ENCODE measurements at places on chromosomes 3 and 15. TPM values are rescaled to one million over a fixed set of nuclear protein-coding genes. Genes with fewer than 3 reads are reported as not detected.

PATL2 gene
- total RNA-seq = 28.3 TPM

RAB43 gene
- total RNA-seq = 30.6 TPM

AQR gene
- 37.7 TPM for total RNA-seq

DNA sequence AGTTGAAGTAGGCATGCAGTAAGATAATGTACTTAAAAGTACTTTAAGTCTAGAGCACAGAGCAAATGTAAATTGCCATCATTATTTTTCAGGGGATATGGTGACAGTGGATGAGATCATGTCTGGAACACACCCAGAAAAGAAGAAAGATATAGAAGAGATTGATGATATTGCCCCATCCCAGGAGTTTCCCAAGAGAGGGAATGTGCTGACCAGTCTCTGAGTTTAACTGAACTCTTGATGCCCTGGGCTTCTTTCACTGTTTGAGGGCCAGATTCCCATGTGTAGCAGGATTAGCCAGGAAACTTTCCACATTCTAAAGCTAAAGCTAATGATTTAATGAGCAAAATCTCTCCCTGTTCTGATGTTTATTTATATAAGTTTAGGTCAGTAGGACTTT, 366.8 kb upstream of the UMPS start:
- H3K36me3 ChIP-seq = no peaks in the 10 kb centered on the region
- H3K27ac ChIP-seq = no peak overlapping the region

DNA sequence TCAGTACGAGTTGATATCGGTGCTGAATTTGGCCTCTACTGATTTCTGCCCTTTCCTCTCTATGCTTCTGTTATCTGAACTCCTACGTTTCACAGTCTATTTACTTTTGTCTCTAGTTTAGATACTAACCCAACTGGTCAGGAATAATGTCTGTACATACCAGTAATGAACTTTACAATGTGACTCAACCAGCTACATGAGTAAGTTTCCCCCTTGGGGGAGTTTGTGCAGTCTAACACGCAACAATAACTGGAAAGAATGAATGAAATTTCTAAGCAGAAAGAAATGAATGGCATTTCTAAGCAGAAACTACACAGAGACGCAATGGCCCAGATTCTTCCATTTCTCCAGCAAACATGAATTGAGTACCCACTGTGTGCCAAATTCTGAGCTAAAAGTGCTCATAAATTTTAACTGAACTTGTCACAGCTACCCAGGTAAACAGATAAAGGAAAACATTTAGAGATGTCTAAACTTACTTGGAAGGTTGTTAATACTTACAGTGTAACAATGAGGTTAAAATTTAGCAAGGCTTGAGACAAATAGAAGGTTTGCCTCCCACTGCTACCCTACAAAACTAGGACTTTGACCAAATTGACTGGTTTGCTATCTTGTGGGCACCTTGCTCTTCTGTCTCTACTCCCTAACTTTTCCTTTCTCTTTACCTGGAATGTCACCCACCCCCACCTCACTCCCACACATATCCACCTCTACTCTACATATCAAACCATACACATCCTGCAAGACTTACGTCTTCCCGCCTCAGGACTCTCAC, 11.6 kb downstream of the UPK1B start:
- no peaks in the 10 kb centered on the region for H3K27me3 ChIP-seq
- H3K36me3 ChIP-seq = no peaks in the 10 kb centered on the region
- no peaks in the 10 kb centered on the region for H3K4me1 ChIP-seq
- no peak overlapping the region for H3K4me3 ChIP-seq
- no peak overlapping the region for H3K27ac ChIP-seq

- no peaks in the 10 kb centered on the region for H3K4me1 ChIP-seq
- H3K27ac ChIP-seq = no peak overlapping the region
- H3K4me3 ChIP-seq = no peak overlapping the region
- H3K27me3 ChIP-seq = no peaks in the 10 kb centered on the region
- H3K36me3 ChIP-seq = no peaks in the 10 kb centered on the region
These were observed 1462.8 kb upstream of the GBE1 start for GRCh38 chr3:83224101-83224868.

DNA sequence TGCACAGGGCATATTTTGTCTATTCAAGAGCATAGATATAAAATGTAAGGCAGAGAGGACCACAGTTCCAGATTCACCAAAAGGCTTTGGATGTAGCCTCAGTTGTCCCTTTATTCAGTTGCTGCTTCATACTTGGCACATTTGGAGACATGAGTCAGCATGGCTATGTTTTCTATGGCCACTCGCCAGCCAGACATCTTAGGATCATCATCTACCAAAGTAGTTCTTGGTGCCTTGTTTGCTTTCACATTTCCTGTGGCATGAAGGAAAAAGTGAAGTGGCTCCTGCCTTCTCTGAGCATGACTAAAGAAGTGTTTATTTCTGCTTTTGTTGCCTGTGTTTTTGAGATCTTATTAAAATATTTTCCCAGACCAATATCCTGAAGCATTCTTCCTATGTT, 7.2 kb downstream of the SUSD5 start:
- H3K4me1 ChIP-seq = no peaks in the 10 kb centered on the region
- no peak overlapping the region for H3K27ac ChIP-seq
- H3K36me3 ChIP-seq = no peaks in the 10 kb centered on the region

DNA sequence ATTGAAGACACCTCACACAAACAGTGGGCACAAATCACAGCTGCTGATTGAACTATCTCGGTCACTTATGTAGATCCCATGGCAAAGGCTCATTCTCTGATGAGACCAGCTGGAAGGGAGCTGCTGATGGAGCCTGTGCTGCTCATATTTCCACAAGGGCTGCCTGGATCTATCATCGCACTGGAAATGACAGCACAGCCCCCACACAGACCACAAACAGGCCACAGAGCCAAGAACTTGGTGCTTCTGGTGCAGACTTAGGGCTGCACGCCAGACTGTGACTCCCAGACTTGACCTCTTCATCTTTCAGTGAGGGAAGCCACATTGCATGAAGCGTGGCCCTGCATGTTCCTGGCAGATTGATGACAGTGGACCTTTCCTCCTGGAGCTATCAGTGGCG, 197.6 kb downstream of the MINAR1 start:
- H3K36me3 ChIP-seq = no peaks in the 10 kb centered on the region
- H3K4me1 ChIP-seq = no peaks in the 10 kb centered on the region
- H3K27ac ChIP-seq = no peak overlapping the region
- no peak for DNase-seq
- no peak overlapping the region for H3K4me3 ChIP-seq

Data from spleen (tissue), 13 donors.